ENCODE measurements at places on chromosomes 6 and 20.

DNA sequence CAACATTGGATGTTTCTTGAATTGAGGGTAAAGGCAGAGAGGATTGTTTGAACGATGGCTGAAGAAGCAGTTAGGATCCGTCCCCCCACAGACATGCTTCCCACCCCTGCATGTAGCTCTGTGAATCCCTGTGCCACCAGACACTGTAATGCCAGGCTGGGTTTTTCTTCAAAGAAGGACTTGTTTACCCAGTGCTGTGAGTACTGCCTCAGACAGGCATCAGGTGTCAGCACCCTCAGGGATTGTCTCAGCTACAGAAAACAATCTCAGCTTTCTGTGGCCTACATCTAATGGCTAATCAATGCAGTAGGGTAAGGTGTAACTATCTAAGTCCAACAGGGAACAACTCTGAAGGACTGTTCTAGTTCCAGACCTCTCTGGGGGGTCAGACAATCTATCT lies 853.0 kb upstream of the EPHA7 start:
- DNase-seq: no peak

- peak; percentile 56 for DNase-seq
Observed at GRCh38 chr20:50121858-50122271, 8.9 kb upstream of the UBE2V1 start.

- no peak for DNase-seq
Observed at GRCh38 chr6:43942011-43942442, 172.0 kb downstream of the VEGFA start.

DNA sequence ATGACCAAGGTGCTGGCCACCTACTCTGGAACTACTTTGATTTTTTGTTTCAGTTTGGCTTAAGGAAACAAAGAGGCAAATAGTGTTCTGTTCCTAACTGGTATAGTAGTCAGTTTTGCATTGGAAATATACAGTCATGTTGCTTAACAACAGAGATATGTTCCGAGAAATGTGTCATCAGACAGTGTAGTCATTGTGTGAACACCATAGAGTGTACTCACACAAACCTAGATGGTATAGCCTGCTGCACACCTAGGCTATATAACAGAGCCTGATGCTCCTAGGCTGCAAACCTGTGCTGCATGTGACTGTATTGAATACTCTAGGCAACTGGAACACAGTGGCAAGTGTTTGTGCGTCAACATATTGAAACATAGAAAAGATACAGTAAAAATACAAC lies 80.4 kb downstream of the ARID1B start:
- DNase-seq: no peak

GRCh38 chr20:41048461-41049301 lies 20.1 kb downstream of the TOP1 start:
- DNase-seq: no peak

- DNase-seq: no peak
Observed at GRCh38 chr6:63721181-63721580, 85.6 kb downstream of the PHF3 start.

GRCh38 chr20:41213150-41213820 lies 75.9 kb downstream of the PLCG1 start:
- DNase-seq: no peak

- no peak for DNase-seq
Observed at GRCh38 chr6:1422290-1422689, 32.9 kb downstream of the FOXF2 start.

- no peak for DNase-seq
Observed at GRCh38 chr6:133954657-133955576, 1.9 kb downstream of the TBPL1 start.

DNA sequence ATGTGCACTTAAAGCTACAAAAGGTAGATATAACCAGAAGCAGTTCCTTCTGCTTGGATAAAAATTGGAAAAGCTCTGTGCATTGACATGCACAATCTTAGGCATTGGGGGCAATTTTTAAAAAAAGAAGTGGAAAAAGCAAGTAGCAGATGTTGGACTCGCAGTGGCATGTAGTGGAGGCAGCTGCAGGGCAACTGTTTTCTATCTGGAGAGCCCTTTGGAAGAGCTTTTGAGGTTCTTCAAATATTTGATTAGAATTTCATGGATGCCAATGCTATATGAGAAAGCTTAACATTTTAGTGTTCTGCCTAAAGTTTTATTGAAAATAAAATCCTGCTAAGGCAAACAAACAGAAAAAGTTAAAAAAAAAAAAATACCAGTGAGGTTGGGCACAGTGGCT lies 388.3 kb upstream of the RNF217 start:
- DNase-seq: no peak

GRCh38 chr6:15351631-15352030 lies 105.8 kb downstream of the JARID2 start:
- peak; percentile 75 for DNase-seq

DNA sequence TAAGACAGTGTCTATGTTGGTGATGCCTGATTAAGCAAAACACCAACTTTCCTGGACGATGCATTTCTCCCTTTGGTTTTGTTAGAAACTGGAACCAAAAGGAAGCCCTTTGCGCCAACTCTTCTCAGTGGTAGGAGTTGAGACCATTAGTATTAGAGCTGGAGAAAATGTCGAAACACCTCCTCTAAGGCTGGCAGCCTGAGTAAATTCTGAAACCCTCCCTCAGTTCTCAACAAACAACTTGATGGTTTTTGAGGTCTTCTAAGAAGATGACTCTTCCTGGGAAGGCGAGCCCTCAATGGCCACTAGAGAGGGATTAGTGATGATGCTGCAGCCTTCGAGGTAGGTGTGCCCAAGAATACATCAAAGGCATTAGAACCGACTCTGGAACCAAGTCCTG lies 78.4 kb upstream of the CCN6 start:
- DNase-seq: no peak

DNA sequence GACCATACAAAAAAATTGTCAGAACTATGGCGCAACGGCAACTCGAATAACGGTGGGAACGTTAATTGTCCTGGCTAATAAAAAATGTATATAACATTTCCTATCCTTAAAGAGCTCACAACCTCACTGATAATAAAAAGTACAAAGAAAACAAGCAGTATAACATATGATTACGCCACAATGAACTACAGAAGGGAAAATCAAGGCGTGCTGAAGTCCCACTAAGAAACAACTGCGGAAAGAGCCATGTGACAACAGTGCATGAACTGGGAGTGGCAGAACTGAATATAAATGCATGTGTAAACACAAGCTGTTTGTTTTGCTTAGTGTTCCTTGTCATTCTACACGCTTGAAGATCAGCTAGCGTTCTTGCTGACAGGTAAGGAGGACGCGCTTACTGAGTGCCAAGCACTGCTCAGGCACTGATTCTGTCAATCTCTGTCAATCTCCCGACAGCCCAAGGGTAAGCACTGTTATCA lies 466 bp upstream of the PSMB1 start:
- DNase-seq: no peak

DNA sequence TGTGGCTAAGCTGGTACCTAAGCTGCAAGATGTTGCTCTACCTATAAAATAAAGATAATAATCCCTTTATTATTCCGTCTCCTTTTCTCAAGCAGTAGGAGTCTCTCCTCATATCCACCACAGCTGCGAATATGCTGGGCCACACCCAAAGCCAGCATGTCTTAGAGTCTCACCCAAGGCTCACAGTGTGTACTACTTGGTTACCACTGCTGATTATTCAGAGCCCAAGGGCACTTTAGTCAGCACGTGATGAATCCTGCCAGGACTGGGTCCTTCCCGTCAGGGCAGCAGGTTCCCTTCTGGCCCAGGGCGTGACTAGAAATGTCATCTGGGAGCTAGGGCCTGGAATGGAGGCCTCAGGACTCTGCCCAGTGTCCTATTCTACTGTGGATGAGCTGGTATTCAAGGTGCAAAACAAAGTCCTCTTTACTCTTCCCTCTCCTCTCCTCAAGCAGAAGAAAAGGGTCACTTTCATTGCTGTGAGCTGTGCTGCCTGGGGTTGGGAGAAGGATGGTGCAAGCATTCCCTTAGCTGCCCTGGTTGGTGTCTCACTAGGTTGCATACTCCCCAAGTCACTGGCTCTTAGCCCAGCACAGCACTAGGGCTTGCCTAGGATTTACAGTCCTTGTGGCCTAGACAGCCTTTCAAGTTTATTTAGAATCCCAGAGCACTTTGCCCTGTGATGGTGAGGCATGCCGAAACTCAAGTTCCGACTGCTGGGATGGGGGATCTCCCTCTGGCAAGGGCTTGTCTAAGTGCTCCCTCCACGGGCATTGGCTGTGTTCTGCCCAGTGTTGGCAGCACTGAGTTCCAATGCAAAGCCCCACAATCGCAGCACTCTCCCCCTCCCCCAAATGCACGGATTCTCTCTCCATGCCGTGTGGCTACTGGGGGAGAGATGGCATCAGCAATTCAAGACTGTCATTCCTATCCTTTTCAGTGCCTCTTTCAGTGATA lies 320.2 kb downstream of the BTBD9 start:
- no peak for DNase-seq

DNA sequence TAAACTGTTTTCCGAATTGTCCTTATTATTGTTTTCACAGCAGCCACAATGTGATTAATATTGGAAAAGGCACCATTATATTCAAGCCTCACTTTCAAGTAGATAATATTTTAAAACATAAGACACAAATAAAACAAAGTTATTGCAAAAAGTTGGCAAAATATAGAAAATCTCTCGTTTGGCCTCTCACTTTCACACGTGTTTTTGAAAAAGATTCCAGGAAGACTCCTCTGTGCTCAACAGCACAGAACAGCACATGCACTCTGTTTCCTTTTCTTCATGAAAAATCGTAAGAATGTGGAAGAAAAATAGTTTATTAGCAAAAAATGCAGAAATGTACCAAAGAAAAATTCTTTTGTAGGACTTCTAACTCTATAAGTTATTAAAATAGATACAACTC lies 46.7 kb downstream of the PRKN start:
- DNase-seq: no peak

- peak; percentile 9 for DNase-seq
Observed at GRCh38 chr6:105429676-105430075, 26.8 kb upstream of the PREP start.

DNA sequence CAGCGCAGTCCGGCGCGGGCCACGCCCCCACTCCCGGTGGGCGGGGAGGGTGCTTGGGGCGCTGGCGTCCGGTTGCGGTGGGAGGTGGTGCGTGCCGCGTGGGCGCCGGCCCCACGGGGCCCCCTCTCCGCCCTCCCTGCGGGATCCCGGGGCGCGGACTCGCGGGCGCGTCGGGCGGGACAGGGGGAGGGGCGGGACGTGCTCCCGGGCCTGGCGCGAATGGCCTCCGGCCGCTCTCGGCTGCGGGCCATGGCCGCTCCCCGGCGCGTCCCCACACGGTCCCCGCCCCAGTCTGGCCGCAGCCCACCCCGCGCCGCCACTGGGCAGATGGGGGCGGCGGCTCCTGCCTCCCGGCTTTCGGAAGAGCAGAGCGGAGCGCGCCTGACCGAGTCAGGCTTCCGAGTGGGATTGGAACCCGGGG lies 771 bp upstream of the PPP1R3G start:
- peak; percentile 51 for DNase-seq

- no peak for DNase-seq
Observed at GRCh38 chr6:66245231-66245630, 538.2 kb upstream of the EYS start.

DNA sequence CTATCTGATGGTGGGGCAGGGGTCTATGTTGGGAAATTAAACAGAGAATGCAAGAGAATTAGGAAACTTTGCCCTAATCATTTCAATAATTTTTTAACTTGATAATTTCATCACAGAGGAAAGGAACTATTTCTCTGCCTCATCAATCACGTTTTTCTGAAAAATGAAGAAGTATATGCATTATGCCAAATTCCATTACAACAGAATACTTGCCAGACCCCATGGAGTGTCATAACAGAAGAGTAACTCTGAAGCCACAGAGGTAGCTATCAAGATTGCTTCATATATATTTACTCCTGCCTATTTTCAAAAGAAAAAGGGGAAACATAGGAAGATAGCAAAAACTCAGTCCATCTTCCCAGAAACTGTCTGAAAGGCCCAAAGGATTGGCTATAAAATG lies 5.7 kb upstream of the USP49 start:
- DNase-seq: no peak

GRCh38 chr6:143733510-143733909 lies 55.7 kb downstream of the PHACTR2 start:
- DNase-seq: no peak

GRCh38 chr20:48288930-48289507 lies 503.7 kb upstream of the SULF2 start:
- no peak for DNase-seq

DNA sequence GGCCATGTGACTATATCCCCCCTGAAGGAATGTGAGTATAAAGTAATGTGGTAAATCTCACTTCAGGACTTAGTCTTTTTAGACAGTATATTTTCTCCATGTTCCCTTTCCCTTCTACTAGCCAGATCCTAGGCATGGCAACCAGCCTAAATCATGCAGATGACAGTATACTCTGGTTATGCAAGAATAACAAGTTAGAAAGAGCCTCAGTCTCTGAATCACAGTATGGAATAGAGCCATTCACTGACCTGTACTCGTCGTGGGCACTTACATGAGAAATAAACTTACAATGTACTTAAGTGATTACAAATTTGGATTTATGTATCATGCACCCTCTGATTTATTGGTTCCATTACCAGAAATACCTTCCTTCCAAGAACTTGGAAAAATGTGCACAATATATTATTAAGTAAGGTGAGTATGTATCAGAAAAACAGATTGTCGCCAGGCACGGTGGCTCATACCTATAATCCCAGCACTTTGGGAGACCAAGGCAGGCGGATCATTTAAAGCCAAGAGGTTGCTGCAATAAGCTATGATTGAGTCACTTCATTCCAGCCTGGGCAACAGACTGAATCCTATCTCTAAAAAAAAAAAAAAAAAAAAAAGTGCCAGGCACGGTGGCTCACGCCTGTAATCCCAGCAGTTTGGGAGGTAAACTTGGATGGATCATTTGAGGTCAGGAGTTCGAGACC lies 25.1 kb upstream of the FAM8A1 start:
- DNase-seq: peak; percentile 75

- DNase-seq: peak; percentile 46
Observed at GRCh38 chr6:117463762-117464665, 18.5 kb upstream of the DCBLD1 start.

DNA sequence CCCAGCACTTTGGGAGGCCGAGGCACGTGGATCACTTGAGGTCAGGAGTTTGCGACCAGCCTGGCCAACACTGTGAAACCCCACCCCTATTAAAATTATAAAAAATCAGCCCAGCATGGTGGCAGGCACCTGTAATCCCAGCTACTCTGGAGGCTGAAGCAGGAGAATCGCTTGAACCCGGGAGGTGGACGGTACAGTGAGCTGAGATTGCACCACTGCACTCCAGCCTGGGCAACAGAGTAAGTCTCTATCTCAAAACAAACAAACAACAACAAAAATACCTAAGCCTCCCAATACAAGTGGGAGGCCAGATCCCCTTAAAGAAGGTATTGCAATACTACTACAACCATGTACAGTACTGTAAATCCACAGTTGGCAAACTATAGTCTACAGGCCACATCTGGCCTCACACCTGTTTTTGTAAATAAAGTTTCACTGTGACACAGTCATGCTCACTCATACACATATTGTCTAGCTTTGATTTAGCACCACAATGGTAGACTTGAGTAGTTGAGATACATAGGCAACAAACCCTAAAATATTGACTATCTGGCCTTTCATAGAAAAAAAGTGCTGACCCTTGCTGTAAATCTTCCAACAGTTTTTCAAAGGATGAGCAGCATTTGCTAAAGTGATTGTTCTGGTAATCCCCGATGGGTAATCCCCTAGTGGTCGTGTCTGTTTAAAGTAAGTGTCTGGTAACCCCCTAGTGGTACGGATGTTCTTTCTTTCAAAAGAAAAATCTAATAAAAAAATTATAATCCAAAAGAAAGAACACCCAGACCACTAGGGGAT lies 202.0 kb downstream of the RNGTT start:
- DNase-seq: no peak

GRCh38 chr6:161639772-161640171 lies 365.9 kb upstream of the AGPAT4 start:
- no peak for DNase-seq

GRCh38 chr6:44120692-44121443 lies 6.4 kb downstream of the MRPL14 start:
- no peak for DNase-seq
